ENCODE measurements at places on chromosomes 1 and 21.

- DNase-seq = no peak
Measured at GRCh38 chr1:119721896-119722295, 10.2 kb downstream of the PHGDH start.

- DNase-seq = no peak
Measured at GRCh38 chr21:37904856-37905255, 11.4 kb downstream of the KCNJ6 start.

DNA sequence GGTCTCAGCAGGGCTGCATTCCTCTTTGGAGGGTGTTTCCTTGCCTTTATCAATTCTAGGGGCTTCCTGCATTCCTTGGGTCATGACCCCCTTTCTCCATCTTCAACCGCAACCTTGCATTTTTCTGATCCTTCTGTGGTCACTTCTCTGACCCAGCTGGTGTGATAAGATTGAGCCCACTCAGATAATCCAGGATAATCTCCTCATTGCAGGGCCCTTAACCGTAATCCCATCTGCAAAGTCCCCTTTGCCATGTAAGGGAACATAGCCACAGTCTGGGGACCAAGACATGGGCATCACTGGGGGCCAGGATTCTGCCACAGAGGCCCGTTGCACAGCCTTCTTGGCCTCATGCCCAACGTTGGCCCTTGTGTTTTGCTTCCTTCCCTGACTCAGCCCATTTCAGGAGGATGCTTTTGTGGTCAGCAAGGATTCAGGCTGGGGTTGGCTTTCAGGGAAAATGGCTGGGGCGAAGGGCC lies 35.0 kb upstream of the IL19 start:
- DNase-seq = no peak

- DNase-seq = no peak
Measured at GRCh38 chr1:106700211-106700610, 356.3 kb upstream of the PRMT6 start.

DNA sequence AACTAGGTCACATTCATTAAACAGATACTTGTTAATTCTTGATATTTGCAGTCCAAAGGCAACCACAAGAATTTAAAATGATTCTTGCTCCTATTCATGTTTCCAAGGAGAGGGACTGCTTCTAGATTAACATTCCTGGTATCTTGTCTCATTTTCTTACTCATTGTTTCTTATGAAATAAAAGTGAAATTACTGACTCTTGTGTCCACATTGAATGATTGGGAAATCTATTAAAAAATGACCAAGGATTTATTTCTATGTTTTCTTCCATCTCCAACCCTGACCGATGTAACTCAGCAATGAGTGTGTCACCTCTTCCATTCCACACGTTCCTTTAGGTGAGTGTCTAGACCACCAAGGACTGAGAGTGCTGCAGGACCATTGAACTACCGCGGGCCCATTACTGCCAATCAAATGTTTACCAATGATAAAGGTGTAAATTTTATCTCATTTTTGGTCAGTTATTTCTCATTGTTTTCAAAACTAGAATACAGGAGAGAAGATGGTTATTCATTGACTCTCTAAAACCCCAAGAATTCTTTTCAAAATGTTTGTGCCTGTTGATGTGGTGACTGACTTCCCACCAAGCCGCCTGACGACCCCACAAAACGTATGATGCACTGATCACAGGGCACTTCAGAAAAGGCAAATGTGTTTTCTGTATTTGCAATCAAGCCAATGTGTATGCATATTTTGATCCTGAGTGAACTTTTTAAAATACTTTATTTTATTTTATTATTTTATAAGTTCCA lies 414.6 kb upstream of the PTBP2 start:
- no peak for DNase-seq

DNA sequence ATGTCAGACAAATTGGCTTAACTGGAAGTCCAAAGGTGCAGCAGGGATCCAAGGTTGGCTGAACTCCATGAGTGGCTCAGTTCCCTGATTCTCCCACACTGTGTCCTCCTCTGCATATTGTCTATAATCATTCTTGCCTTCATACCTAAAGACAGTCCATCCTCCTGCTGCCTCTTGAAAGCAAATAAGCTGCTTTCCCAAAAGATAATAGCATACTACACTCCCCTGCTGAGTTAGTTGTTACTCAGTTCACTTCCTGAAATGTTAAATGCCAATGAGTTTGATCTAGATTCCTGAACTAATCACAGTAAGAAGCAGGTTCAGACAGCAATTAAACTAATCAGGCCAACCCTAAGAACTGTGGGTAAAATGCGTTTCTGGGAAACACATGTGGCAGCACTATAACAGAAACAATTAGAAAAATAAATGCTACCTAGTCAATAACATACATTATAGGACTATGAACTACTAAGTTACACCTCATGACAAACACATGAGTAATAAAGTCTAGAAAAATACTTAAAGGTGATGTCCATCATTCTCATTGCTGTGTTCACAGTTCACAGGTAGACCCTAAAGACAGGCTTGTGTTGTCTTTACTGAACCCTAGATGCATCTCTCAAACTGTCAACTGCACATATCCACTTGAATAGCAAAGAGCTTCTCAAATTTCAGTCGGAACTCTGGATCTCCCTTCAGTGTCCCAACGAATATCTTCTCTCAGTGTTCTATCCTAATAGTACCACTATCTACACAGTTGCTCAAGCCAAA lies 50.8 kb upstream of the BOLA1 start:
- no peak for DNase-seq

GRCh38 chr1:174040387-174040786 lies 18.2 kb upstream of the RC3H1 start:
- DNase-seq = peak; percentile 50

DNA sequence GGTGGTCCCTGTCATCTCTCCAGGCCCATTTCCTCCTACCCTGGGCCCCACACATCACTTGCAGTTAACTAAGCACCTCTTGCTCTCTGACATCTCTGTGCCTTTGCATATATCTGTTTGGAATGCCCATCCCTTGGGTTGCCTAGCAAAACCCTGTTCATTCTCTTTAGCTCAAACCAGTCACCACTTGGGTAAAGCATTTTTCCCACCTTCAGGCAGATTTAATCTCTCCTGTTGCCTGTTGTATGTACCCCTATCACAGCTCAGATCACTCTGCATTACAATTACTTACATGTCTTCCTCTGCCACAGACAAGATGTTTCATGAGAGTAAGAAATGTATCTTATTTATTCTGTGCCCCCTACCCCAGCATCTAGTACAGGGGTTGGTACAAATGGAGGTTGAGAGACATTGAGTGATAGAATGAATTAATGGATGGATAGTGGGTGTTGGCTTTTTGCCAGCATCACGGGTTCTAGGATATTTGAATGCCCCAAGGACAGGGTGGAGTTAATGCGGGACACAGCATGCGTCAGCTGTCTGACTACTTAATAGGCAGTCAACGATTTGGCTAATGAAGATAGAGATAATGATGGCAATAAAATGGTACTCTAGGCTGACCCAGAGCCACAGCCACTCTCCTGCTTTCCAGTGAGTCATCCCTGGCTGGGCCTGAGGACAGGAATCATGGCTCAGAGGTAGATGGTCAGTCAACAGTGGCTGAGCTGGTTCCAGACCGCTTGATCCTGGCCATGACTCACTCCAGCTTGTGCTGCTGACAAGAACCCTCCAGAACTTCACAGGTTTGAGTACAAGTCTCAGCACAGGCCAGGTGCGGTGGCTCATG lies 6.5 kb downstream of the NR0B2 start:
- DNase-seq = no peak

GRCh38 chr1:189496768-189497167 lies 980.9 kb downstream of the BRINP3 start:
- DNase-seq = no peak

- no peak for DNase-seq
Measured at GRCh38 chr1:243751506-243751905, 98.5 kb downstream of the AKT3 start.

DNA sequence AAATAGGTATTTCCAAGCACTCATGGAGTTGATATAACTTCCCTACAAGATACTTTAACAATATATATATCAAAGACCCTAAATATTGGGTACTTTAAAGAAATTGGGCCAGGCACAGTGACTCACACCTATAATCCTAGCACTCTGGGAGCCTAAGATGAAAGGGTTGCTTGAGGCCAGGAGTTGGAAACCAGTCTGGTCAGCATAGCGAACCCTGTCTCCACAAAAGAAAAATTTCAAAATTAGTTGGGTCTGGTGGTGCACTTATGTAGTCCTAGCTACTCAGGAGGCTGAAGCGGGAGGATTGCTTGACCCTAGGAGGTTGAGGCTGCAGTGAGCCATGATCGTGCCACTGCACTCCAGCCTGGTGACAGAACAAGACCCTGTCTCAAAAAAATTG lies 393.9 kb upstream of the DEPDC1 start:
- no peak for DNase-seq

- DNase-seq = no peak
Measured at GRCh38 chr21:36847189-36847588, 119.3 kb downstream of the HLCS start.

DNA sequence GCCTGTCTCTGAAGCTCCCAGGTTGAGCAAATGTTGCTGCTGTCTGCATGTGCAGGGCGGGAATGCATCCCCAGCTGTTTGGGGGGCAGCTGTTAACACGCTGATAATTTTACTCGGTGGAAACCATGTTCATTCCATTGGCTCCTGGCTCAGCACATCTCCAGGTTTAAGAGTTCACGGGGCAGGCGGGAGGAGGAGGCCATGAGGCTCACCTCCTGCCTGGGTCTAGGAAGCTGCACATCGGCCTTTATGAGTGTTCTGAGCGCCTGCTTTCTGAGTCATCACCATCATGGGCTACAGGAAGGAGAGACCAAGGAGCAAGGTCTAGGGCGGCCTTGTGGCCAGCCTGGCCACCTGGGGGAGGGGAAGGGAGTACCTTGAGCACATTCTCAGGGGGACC lies 29.7 kb downstream of the AJAP1 start:
- no peak for DNase-seq

DNA sequence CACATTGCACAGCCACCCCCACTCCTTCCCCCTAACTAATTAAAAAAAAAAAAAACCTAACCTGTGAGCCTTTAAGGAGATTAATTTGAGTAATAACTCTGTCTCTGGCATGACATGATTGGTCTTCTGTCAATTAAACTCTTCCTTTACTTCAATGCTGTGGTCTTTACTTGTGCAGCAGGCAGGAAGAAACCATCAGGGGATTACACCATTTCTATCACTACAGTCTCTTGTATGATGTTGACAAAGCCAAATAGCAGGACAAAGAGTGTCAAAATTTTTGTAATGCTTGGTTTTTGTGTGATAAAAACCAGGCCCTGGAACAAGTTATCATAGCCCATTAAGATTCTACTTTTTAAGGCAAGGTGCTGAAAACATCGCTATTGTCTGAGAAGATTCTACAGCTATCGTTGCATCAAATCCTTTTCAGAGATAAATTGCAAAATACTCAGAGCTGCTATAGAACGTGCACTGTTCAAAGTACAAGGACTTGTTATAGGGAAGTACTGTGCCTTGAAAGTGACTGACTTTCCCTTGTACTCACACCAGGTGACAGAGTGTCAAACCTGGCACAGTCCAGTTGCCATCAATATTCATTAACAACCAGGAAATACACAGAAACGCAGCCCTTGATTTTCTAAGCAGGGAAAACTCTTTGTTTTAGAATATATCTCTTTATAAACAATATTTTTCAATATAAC lies 37.7 kb downstream of the LHX9 start:
- DNase-seq = peak; percentile 28

GRCh38 chr1:180397175-180397574 lies 105.2 kb downstream of the ACBD6 start:
- DNase-seq = no peak

DNA sequence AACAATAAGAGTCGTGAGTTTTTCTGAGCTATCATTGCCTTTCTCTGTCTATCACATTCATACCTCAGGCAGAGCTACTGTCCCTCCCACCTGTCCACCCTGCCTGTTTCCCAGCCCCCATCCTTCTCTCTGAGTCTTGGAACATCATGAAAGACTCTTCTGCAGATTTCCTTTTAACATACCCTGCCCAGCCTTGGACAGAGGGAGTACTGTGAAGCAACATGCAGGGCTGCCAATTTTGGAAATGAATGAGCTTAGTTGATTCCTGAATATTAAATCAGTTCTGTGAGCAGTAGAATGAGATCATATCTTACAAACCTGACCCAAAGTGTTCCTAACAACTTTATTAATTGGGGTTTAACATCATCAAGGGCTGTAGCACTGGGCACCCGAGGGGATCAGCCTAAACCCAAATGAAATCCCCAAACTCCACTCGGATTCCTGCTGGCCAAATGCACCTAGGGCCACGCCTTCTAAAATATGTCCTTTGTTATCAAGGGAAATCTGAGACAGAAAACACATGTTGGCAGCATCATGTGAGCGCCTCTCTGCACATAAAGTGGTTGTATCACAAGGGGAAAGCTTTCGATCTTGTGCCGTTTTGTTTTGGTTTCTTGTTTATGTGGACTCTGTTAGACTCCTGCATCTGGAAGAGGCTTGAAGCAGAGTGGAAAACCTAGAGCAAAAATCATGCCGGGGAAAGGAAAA lies 357.6 kb downstream of the KIF26B start:
- DNase-seq = peak; percentile 17

DNA sequence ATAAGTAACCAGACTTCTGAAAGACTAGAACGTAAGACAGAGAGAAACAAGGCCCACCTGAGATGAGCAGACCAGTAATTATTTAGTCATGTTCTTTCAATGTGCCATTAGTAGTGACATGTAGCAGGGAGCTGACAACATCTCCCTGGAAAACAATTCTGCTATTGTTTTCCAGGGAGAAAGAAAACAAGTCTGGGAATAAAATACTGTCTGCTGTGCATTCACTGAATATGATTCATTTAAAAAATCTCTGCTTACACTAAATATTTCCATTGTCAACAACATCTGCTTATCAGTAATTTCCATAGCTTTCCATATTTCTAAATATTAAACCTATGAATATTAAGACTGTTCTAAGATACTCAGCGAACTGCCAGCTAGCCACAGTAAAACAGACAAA lies 80.0 kb downstream of the VCAM1 start:
- no peak for DNase-seq

- no peak for DNase-seq
Measured at GRCh38 chr1:156379420-156380165, 10.6 kb downstream of the RHBG start.

- no peak for DNase-seq
Measured at GRCh38 chr1:246631426-246631825, 65.2 kb downstream of the CNST start.

DNA sequence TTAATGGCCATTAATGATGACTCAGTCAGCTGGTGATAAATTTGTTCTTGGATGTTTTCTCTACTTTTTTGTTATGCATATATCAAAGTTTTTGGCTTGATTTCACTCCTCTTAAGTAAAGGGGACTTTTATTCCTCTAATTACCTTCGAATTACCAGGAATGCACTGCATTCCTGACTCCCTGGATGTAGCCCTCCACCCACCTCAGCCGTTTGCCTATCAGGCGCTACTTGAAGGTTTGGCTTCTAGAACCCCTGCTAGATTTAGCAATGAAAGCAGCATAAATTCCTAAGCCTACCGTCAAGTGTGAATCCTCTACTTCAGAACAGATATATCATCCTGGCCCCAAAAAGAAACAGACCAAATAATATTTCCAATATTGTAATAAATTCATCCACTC lies 387.8 kb upstream of the ADGRL2 start:
- no peak for DNase-seq

DNA sequence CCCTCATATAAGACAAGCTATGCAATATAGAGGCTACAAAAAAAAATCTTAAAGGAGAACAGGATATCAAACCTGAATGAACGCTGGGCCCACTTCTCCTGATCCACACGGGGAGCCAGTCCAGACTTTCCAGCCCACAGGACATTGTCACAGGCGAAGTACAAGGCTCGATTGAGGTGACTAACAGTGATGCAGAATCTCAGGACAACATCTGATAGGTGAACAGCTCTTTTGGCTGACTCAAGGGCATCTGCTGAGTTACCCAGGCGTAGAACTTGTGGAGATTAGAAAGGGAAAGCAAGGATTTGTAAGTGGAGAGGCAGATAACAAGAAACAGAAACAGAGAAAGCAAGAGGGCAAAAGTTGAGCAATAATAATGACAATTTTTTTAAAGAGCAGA lies 1.8 kb downstream of the PEX11B start:
- no peak for DNase-seq
